Omental fat pad (tissue), 4 donors: ENCODE measurements at places on chromosomes 16 and 17.

- DNase-seq, result peak; percentile 65
Observed at GRCh38 chr17:31580706-31581490, 189.4 kb downstream of the RAB11FIP4 start.

GRCh38 chr17:43559161-43559816, 13.1 kb upstream of the ETV4 start:
- DNase-seq, result no peak

DNA sequence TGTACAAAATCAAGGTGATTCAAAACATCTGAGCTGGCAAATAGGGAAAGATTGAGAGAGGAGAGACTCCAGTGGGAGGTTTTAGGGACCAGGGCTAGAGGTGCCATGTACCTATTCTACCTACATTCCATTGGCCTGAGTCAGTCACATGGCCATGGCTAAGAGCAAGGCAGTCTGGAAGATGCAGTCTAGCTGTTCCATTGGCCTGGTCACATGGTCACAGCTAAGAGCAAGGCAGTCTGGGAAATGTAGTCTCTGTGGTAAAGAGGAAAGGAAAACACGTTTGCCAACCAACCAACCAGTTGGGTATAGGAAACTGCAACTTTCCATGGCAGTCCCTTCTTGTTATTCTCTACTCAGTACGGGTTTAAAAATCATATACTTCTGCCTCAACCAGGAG, 369.1 kb downstream of the XYLT1 start:
- no peak for DNase-seq

GRCh38 chr17:27602721-27603420, 28.1 kb upstream of the LGALS9 start:
- peak; percentile 76 for DNase-seq

- DNase-seq, result no peak
Observed at GRCh38 chr16:2748757-2749455, 3.5 kb upstream of the SRRM2 start.

GRCh38 chr16:57371494-57372371, 557 bp upstream of the CX3CL1 start:
- no peak for DNase-seq

GRCh38 chr17:83177611-83178532, 98.5 kb downstream of the METRNL start:
- DNase-seq, result no peak

DNA sequence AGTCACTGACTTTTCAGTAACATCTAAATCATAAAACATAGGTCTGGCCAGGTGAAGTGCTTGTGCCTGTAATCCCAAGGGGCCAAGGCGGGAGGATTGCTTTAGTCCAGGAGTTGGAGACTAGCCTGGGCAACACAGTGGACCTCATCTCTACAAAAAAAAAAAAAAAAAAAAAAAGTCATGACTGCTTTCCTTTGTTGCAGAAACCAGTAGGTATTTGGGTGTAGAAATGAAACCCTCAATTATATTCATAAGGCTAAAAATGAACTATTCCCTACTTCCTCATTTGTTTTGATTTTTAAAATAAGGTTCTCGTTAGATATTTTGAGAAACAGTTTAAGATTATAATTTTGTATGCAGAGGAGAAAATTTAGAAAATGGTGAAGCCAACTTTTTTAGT, 26.0 kb downstream of the PITPNC1 start:
- DNase-seq, result no peak

GRCh38 chr17:53148058-53148457, 674.7 kb upstream of the KIF2B start:
- no peak for DNase-seq

GRCh38 chr16:85969591-85969990, 70.6 kb downstream of the IRF8 start:
- DNase-seq, result no peak

DNA sequence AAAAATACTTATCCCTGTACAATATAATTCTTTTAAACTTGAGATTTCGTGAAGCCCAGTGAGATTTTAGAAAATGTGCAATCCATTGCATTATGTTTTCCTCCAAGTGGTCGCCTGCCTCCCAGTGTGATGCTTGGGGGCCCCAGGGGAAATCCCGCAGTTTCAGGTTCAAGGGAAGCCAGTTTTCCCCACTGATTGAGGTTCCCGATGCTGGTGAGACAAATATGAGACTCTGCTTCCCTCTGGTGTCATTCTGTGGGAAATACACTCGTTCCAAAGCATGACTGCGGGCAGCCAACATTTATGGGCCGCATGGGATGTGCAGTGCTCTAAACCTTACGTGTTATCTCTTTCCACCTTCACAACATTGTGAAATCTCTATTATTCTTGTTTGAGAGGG, 200.8 kb downstream of the PRKCB start:
- no peak for DNase-seq

GRCh38 chr17:41586863-41587495, at the start of gene KRT14:
KRT14 (minus strand) TSS chr17:41586895; CDS start chr17:41586834, 61 bp downstream.
- DNase-seq, result no peak

DNA sequence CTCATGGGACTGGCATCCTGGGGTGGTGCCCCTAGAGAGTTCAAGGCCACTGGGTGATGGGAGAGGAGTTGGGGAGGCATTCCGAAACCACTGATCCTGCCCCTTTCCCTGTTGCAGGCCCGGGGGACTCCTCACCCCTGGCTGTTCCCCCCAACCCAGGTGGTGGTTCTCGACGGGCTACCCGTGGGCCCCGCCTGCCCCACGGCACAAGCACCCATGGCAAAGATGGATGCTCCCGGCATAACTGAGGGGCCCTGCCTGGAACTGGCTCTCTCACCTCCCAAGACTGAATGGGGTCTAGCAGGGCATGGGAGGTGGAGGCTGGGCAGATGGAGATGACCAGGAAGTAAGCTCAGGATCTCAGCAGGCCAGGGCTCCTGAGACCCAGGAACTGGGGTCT, 6.6 kb downstream of the BTBD17 start:
- DNase-seq, result no peak

DNA sequence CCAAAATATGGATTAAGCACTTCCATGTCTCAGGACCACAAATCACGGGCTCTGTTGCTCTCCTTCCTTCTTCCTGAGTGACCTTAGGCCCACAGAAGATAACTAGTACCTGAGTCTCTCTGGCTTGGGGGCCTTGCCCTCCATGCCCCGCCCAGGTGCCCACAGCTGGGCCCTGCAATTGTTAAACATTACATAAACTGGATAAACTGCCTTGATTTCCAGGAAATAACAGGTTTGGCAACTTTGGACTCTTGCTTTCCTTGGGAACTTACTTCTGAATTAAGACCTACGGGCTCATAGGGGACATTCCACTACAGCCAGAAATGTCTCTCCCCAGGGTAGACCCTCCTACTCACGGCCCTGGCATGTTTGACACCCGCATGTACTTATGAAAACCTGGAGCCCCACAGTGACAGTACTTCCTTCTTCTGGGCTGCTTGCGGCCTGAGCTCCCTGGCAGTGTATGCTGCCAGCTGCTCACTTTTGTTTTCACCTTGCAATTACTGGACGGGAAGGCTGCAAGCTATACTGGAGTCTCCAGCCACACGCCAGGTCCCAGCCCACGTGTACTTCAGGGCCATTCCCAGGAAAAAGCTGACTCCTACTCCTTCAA, 2.3 kb upstream of the UBALD2 start:
- DNase-seq, result no peak

DNA sequence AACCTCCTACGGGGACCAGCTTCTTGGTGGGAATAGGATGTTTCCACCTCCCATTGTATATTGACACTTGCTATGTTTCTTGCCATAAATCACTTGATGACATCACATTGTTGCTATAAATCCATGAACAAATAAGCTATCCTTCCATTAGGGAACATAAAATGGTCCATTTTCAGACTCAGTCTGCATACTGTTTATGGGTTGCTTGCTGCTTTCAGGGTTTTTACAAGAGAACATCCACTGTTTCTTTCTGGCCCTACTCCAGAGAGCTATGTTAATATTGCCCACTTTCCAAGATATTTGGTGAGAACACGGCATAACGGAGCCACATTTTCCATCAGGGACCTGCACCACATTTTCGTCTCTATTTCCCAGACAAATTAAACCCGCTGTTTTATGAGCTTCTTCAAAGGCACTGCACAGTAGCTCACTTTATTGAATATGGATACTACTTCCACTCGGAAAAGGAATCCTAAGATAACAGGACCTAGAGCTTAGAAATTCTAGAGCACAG, 800.2 kb downstream of the KCNJ2 start:
- DNase-seq, result no peak

DNA sequence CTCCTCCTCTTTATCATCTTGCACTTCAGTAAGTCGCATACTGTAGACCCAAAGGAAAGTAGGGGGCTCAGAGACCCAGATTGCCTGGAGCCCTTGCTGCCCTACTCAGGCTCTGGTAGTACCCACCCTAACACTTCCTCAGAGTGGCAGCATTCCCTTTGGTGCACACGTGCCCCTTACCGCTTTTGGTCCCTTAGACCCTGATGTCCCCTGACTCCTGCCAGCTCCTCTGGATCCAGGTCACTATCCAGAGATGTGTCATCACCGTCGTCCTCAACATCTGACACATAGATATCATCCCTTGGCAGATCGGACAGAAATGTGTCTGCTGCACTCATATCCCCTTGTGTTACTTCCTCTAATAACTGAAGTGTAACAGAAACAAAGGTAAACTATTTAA, 5.4 kb upstream of the PSMC5 start:
- DNase-seq, result no peak

DNA sequence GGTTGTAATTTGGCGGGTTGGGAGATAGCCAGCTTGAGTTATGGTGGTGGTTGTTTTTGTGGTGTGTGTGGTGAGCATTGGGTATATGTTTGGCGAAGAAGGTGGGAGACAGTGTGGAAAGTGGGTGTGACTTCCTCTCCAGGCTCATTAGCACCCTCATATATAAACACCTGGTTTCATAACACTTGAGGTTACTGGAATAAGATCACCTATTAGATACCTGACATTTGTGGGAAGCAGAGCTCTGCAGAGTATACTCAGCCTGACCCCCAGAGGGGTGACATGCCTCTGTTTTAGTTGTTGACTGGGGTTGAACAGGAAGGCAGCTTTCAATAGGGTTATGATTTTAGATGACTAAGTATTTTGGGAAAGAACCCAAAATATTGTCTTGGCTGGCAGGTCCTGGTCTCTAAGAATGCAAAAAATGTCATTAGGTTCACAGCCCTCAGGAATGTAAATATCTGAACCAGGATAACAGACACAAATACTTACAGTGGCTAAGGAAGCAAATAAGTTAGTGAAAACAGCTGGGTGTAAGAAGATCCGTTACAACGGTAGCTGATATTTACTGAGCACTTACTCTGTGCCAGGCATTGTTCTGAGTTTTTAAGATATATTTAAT, 18.3 kb upstream of the EFCAB13 start:
- DNase-seq, result no peak

DNA sequence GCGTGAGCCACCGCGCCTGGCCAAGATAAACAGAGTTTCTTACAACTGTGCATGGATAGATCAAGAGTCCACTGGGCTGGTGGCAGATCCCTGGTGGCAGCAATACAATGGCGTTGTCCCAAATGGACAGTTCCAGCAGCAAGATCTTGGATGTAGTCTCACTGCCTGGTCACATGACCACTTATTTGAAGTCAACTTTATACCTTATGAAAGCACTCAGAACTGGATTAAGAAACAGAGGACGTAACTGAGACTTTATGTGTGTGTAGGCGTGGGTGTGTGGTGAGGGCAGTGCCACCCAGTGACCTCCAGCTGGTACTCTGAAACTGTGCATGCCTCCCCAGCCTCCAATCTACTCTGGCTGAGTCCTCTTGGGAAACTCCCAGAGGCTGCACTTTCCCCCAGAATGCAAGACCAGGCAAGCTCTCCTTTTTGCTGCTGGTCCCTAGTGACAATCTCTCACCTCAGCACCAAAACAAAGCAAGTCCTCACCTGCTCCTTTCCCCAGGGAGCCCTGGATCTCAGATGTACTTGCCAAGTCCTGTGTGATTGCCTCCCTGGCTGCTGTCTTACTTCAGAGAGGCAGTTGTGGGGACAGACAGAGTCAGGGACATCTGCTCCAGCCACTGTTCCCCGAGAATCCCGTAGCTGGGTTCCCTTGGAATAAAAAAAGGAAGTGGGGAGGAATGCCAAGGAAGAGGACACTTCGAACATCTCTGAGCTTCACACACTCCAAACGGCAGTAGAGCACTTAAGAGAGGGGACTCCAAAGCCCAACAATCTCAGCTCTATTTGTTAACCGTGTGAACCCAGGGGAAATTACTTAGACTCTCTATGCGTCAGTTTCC, 11.7 kb upstream of the ST6GALNAC2 start:
- no peak for DNase-seq

DNA sequence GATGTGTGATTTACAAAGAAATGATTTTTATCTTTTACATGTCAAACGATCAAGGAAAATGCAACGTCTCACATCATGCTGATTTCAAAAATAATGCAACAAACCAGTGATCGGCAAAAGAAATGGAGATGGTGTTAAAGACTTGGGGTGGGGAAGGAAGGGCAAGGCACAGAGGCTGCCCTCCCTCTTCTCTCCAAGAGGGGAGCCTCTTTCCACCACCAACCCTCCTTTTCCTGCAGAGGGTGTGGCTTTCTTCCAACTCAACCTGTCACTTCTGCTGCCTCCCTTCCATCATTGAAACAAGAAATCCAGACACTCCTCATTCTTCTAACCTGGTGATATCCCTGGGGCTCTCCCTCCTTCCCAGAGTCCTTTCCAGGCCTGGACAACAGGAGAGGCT, 320.8 kb downstream of the SLC39A11 start:
- DNase-seq, result no peak

DNA sequence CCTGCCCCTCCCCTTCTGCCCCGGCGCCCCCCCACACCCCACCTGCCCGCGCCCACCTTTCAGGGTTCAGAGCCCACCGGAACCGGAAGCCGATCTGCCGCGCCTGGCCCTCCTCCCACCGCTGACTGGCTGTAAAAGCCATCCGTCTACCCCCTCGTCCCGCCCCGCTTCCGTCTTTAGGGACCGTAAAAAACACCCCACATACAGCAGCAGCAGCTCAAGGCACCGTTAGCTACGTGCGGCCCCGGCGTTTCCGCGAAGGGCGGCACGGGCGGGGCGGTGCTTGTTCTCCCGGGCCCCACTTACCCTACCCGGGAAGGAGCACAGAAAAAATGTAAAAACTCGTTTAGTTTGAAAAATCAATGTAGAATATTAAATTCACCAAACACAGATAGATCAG, at the start of gene MRPL28:
TSS of gene MRPL28 (minus strand) at position 96 of the 400 bp plus-strand sequence. CDS start 320 bp downstream, outside the sequence.
- DNase-seq, result peak; percentile 86

DNA sequence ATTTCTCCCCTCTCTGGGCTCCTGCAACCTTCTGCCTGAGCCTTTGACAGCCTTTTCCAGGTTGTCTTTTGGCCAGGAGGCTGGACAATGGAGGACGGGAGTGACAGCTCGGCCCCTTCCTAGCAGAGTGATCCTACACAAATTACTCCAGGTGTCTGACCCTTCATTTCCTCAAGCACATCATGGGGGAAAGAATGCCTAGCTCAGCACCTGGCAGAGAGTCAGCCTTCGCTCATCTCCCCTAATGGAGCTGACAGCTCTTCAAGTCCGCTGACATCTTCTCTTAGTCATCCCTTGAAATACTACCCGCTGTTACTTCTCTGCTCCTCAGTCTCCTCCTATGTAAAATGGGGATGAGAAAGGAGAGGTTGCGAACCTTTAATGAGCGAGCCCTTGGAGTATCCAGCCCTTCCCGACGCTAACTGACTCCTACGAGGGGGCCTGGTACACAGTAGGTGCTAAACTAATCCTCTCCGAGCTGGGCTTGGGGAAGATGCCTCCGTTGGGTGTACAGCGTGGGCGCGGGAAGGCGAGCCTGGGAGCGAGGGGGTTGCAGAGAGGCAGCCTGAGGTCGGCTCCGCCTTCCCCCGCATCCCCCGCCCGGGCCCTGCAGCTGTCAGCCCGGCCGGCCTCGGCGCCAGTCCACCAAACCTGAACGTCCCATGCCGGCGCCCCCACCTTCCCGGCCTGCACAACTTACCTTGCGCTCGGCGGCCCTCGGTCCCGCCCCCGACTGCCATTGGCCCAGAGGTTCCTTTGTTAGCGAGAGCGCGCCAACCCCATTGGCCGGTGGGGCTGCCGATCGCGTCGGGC, 480 bp upstream of the MPRIP start:
- peak; percentile 94 for DNase-seq

- no peak for DNase-seq
Observed at GRCh38 chr17:52681480-52681879, 523.0 kb upstream of the CA10 start.
